K562 (cell line): ENCODE measurements at places on chromosomes 5 and 9.

- no peak for DNase-seq
Observed at GRCh38 chr5:142644127-142644526, 41.8 kb downstream of the FGF1 start.

- DNase-seq: no peak
Observed at GRCh38 chr9:92724528-92725265, 39.9 kb downstream of the BICD2 start.

DNA sequence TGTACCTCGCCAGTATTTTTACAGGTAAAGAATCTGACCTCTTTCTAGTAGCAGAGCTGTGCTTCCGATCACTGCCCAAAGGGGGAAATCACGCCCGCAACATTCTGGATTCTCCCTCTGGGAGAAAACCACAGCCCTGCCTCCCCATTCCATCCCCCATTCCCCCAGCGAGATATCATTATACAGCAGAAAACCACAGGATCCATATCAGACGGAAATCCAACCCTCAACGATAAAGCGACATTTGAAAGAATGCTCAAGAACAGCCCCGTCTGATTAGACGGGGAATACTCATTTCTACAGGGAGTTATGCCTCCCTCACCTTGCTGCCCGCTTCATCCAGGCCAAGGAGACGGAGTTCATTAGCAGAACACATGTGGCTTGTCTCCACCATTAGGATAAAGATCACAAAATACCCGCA lies 172.8 kb downstream of the COL23A1 start:
- DNase-seq: peak; percentile 74

DNA sequence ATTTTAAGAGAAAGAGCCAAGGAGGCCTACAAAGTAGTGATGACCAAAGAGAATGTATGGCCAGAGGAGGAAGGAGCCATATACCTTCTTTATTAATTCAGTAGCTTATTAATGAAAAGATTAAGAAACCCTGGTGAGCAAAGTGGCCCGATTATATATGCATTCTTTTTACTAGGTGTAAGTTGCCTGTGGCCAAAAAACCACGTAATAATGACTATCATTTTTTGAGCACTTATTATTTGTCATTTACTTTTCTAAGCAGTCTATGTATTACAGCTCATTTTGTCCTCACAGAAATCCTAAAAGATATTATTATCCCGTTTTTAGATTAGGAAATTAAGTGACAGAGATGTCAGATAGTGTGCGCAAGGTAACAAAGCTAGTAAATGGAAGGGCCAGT lies 3.0 kb downstream of the CWC27 start:
- DNase-seq: no peak

GRCh38 chr9:128893354-128893753 lies 11.4 kb downstream of the LRRC8A start:
- no peak for DNase-seq
